ENCODE measurements at places on chromosomes 7 and 10. TPM values are rescaled to one million over a fixed set of nuclear protein-coding genes. Genes with fewer than 3 reads are reported as not detected.
A peak's percentile ranks its signal among the peaks of the same experiment; 100 is the strongest.

- DNase-seq = no peak
Observed at GRCh38 chr7:132328047-132328620, 248.1 kb downstream of the PLXNA4 start.

DNA sequence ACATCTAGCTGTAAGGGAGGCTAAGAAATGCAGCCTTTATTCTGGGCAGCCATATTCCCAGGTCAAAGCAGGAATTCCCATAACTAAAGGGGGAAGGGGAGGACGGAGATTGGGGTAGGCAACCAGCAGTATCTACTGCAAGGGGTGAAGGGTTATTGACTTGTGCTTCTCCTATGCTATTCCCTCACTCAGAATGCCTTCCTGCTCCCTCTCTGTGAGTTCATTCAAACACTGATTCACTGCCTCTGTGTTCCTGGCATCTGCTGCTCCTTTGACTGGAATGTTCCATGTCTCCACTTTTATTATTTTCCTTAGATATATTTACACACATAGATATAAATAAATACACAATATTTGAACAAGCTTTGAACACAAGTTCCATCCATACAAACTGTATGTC, 11.1 kb downstream of the HTR7 start:
- no peak for DNase-seq

GRCh38 chr10:71058308-71058707, 154.1 kb upstream of the UNC5B start:
- no peak for DNase-seq

DNA sequence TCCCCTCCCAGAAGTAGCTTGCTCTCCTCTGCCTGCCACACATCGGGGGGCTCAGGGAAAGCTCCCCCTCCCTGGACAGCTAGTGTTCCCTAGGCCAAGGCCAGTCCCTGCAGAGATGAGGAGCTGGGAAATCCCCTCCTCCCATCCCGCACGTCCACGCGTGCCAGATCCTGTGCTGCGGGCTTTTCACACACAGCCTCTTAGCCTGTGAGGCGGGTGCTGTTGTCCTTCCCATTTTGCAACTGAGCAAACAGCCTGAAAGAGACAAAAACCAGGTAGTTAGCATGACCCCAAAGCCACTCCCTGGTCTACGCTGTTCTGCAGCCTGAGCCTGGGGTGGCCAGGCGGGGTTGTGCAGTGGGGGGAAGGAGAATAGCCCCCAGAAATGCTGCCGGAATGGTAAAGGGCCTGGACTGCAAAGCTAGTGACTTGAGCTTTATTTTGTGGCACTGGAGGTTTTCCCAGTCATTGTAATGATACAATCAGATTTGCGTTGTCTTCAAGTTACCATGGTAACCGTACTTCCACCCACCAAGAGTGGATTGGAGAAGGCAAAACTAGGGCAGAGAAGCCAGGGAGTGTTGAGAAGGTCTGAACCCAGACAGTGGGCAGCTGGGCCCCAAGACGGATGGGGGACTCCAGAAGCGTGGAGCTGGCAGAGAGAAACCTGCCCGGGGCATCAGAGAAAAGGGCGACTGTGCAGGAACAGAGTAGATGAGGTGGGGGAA, 98.6 kb upstream of the KCTD7 start:
- no peak for DNase-seq

- no peak for DNase-seq
Observed at GRCh38 chr7:73919694-73920375, 58.9 kb downstream of the TMEM270 start.

DNA sequence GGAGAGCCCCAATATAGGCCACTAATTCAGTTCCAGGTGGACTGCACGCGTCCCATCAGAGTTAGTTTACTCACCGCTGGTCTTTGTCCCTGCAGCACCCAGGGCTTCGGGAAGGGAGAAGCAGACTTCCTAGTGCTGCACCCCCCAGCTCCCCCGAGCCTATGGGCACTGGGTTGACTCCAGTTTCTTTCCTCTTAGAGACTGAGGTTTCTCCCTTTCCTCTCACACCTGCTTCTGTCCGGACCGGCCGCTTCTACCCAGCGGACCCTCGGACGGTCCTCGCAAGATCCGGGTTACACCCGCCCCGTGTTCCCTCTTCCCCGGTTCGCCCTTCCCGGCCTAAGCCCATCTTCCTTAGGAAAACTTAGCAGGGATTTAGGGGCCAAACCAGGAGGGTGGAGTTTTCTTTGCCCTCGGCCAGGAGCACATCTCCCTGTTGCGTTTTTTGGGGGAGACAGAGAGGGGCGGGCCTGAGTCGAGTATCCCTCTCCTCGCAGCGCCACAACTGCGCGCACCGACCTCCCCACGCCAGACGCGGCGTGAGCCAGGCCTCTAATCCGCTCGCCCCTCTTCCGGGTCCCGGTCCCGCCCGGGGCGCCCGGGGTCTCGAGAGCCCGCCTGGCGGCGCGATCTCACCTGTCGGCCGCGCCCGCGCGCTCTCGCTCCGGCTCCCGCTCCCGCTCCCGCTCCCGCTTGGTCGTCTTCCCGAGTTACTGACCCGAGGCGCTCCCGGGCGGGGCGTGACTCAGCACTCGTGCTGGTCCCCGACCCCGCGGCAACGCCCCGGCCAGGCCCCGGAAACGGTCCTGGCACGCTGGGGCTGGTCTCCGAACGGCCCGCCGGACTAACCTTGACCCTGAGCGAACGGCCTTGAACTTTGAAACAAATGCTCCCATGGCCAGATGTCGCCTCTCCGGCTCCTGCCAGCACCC, at the start of gene AIFM2:
TSS of gene AIFM2 (minus strand) at position 728 of the 932 bp plus-strand sequence. CDS start 8,741 bp downstream, outside the sequence.
- DNase-seq = peak; percentile 25

- DNase-seq = no peak
Observed at GRCh38 chr10:88045656-88046415, 182.4 kb downstream of the PTEN start.

GRCh38 chr7:144606261-144606660, 202.8 kb upstream of the NOBOX start:
- no peak for DNase-seq

DNA sequence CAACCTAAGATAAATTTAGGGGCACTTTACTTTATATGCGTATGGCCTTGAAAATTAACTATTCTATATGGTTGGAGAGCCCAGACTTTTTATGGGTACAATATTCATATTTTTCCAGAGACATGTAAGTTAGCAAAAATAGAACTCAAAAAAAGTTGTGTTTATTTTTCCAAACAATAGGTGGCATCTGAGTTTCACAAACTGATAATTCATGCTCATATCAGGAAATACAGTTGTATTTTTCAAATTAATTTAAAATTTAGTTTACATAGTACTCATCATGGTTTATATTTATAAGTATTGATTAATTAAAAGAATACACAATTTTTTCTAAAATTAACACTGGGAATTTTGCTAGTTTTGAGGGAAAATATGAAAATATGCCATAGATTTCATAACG, 34.6 kb downstream of the ANKRD7 start:
- DNase-seq = peak; percentile 28

DNA sequence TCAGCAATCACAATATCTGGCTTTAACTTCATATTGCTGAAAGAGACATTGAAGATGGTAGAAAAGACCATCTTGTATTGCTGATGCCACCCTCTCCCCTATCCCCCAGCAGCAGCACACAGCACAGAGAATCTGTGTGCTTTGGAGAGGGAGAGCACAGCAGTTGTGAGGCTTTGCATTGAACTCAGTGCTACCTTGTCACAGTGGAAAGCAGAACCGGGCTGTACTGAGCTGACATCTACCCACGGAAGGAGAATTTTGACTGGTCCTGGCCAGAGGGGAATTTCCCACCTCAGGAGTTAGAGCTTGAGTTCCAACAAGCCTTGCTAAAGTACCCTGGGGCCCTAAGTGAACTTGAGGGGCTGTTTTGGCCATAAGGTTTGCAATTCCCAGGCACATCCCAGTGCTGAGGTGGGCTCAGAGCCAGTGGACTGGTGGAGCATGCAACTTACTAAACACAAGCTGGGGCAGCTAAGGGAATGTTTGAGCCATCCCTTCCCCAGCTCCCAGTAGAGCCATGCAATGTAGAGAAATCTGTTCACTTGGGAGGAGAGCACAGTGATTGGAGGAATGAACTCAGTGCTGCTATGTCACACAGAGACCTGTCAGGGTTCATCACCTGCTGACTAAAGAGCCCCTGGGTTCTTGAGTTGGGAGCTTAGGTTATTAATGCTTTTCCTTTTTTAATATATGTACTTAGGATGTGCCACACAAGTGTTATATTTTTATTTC, 62.1 kb downstream of the OR13A1 start:
- no peak for DNase-seq

- DNase-seq = peak; percentile 60
Observed at GRCh38 chr10:100009793-100010676, at the start of gene DNMBP. Gene DNMBP, minus strand, starts transcription at chr10:100009947. Its CDS starts 37,823 bp downstream, at chr10:99972124.

DNA sequence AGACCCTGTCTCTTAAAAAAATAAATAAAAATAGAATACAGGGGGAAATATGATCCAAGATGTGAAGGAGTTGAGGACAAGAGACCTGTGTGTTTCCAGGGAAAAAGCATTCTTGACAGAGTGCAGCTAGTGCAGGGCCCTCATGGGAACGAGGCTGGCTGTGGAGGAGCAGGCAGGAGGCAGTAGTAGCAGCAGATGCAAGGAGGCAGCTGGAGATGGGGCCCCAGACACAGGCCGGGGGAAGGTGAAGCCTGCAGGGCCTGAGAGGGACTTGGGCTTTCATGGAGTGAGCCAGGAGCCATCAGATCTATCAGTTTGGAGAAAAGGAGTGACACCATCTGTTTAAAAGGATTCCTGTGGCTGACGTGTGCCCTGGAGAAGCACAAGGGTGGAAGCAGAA, 71.4 kb upstream of the ZNF438 start:
- no peak for DNase-seq

GRCh38 chr10:9824631-9825071, 1193.0 kb upstream of the CELF2 start:
- no peak for DNase-seq

GRCh38 chr10:18607503-18608378, 43.6 kb downstream of the NSUN6 start:
- DNase-seq = peak; percentile 19

DNA sequence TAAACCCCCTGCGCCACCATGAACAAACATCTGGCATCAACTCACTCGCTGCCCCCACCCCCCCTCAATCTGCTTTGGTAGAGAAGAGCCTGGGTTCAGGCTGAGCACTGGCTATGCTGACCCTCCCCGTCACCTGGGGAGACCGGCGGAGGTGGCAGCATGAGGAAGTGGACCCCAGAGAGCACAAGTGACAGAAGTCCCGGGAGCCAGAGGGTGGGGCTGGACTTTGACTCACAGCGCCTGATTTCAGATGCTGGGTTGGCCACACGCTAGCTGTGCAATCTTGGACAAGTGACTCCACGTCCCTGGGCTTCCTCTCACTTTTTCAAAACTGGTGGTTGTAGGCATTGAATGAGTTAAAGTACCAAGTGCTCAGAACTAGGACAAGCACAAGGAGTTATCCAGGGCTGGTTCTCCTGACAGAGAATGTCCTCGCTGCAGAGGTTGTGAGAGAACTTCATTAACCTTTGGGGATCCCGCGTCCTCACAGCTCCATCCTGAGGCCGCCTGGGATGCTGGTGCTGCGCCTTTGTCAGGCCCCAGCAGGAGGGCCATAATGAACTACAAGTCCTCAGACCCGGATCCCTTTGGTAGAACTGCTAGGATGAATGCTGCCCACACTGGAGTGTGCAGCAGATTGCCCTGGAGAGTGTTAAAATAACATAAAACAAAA, 48.8 kb upstream of the RASGEF1A start:
- no peak for DNase-seq

- no peak for DNase-seq
Observed at GRCh38 chr7:47470567-47471357, 111.1 kb downstream of the TNS3 start.

DNA sequence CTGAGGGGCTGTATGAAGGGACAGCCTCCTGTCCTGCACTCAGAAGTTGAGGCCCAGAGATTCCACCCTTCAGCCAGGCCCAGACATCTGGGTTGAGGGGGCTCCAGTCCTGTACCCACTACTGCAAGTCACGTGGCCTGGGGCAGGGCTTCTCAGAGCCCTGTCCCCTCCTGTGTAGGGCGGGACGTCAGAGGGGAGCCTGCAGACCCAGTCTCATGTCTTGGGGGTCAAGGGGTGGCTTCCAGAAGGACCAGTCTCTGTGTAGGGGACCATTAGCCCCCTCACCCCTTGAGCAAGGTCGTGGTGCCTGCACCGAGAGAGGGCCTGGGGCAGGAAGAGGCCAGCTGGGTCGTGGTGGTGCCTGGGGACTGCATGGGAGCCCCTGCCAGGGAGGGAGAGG, 593 bp upstream of the PILRA start:
- DNase-seq = no peak

- DNase-seq = peak; percentile 86
Observed at GRCh38 chr10:71281646-71282322, 37.3 kb upstream of the SLC29A3 start.

DNA sequence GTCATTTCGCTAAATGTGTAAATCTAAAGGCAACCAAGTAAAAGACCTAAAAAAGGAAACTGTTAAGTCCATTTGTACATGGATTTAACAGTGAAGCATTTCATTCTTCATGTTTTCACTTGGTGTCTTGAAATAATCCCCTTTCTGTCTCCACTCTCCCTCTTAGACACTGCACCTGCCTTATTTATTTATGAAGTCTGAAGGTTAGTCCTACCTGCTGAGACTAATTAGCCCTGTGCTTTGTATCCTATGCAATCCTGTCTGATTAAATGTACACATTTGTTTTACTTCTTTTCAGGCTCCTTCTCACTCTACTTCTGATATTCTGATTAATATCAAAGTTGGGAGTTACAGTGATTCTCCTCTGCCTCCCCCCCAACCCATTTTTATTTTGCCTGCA, 1.9 kb upstream of the TCF7L2 start:
- DNase-seq = no peak

- DNase-seq = no peak
Observed at GRCh38 chr10:81570349-81570748, 304.6 kb upstream of the NRG3 start.

- peak; percentile 58 for DNase-seq
Observed at GRCh38 chr10:133161486-133162109, 1.6 kb downstream of the KNDC1 start.

SLC26A3 gene
- total RNA-seq = not detected

C10orf105 gene
- total RNA-seq = not detected

COBL gene
- not detected for total RNA-seq

FOXI2 gene
- total RNA-seq = not detected

OPN4 gene
- total RNA-seq = not detected

FERD3L gene
- total RNA-seq = not detected

TMEM72 gene
- not detected for total RNA-seq

ZNF365 gene
- not detected for total RNA-seq

TMEM178B gene
- 1.1 TPM for total RNA-seq

DCLRE1C gene
- total RNA-seq = 6.6 TPM

Measured in G401 (cell line).